Spleen (tissue), 13 donors: ENCODE measurements at places on chromosomes 16 and 17.
A peak's percentile ranks its signal among the peaks of the same experiment; 100 is the strongest.

GRCh38 chr17:8803531-8804420 lies 4.6 kb upstream of the MFSD6L start:
- DNase-seq: no peak

- no peak for DNase-seq
These were observed 83.8 kb downstream of the PMP22 start for GRCh38 chr17:15181333-15181732.

DNA sequence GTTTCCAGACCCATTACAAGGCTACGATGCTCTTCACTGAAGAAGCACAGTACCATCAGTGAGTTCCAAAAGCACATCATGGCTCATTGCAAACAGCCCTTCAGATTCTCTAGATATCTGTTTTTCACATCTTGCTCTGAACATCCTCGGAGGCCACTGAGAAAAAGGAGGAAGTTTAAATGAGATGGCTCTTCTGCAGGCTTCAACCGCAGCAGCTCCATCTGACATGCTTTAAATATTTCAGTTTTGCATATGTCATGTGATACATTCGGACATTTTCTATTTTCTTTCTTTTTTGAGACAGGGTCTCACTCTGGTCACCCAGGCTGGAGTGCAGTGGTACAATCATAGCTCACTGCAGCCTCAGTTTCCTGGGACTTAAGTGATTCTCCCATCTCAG lies 396.8 kb downstream of the NPIPA8 start:
- DNase-seq: no peak

DNA sequence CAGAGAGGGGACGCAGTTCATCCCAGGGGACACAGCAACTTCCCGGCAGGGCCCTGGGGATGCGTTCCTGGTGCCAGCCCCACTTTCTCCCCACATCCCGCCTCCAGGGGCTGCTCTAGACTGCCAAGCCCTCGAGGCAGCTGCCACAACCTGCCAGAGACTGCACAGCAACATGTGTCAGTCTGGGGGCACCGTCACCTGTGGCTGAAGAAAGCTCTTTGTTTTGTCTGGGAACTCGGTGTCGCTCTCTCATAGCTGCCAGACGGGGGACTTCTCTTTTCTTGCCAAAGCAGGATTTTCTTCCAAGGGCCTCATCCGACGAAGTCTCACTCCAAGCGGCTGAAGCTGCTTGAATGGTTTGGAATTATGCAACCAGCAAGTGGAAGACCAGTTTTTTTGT lies 43.7 kb downstream of the COTL1 start:
- DNase-seq: no peak

DNA sequence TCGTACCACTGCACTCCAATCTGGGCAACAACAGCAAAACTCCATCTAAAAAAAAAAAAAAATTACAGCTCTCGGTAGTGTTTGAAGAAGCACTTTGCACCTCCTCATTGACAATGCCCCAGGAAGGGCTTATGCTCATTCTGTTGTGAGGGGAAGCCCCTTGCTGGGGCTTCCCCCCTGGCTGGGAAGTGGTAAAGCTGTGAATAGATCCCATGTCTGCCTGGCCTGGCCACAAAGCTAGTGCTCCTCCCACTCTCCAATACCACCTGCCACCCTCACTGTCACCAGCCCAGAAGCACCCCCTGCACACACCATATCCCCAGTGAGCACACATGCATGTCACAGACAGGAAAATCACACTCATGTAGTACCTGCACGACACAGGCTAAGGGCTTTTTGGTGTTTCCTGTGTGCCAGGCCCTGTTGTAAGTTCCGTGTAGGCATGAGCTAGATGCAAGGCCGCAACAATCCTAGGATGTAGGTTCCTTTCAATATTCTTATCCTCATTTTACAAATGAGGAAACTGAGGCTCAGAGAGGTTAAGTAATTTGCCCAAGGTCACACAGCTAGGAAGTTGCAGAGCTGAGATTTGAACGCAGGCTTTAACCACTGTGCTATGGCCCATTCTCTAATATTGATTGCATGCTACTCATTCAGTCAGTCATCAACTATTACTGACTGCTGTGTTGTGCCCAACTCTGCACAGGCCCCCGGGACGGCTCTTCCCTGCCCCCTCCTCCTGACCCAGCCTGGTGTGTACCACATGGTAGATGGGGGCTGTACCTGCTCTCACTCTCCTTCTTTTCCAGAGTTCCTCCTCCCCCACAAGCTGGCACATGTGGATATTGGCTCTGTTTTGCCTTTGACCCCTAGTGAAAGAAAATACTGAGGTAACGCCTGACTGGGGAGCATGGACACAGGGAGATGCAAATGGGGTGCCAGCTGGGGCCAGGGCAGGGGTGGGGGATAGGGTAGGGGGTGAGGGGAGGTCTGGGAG lies 11.9 kb upstream of the COL1A1 start:
- DNase-seq: no peak

GRCh38 chr17:65088621-65089360 lies 32.3 kb upstream of the GNA13 start:
- DNase-seq: no peak

DNA sequence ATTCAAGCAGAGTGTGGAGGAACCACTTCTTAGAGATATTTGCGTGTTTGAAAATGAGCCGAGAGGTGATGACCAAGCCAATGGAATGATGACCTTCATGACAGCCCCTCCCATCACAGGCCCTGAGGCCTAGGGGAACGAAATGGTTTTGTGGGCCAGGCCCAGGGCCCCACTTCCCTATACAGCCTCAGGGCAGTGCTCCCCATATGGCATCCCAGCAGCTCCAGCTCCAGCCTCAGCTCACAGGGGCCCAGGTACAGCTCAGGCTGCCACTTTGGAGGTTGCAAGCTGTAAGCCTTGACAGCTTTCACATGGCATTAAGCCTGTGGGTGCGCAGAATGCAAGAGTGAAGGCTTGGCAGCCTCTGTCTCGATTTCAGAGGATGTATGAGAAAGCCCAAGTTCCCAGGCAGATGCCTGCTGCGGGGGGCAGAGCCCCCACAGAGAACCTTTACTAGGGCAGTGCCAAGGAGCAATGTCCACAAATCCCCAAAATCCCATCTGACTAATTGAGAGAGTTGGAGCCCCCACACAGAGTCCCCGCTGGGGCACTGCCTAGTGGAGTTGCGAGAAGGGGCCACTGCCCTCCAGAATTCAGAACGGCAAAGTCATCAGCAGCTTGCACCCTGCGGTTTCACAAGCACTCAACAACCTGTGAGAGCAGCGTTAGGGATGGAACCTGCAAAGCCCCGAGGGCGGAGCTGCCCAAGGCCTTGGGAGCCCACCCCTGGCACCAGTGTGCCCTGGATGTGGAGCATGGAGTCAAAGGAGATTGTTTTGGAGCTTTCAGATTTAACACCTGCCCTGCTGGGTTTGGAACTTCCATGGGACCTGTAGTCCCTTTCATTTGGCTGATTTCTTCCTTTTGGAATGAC lies 21.2 kb downstream of the CHMP6 start:
- DNase-seq: peak; percentile 52

- DNase-seq: no peak
These were observed 795 bp downstream of the KCTD13 start for GRCh38 chr16:29925105-29925756.

DNA sequence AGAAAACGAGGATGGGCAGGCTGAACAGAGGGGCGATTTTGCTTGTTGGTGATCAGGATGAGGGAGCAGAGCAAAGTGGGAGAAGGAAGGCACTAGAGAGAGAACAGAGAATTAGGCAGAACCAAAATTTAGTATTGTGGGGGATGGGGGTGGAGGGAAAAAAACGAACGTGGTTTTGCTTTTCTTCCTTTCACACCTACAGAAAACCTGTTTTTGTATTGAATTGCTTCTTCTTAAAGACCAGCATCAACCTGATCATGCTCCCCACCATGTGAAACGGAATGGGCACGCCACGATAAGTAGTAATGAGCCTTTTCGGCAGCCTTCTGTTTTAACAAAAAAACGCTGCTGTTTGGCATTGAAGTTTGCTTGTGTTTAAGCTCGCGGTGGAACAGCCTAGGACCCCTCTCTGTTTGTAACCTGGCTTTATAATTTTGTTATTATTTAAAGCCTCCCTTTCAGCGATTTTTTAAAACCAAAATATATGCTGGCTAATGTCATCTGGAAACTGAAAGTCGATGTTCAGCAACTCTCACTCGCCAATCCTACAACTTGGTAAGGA lies 36.8 kb downstream of the ERCC4 start:
- no peak for DNase-seq

DNA sequence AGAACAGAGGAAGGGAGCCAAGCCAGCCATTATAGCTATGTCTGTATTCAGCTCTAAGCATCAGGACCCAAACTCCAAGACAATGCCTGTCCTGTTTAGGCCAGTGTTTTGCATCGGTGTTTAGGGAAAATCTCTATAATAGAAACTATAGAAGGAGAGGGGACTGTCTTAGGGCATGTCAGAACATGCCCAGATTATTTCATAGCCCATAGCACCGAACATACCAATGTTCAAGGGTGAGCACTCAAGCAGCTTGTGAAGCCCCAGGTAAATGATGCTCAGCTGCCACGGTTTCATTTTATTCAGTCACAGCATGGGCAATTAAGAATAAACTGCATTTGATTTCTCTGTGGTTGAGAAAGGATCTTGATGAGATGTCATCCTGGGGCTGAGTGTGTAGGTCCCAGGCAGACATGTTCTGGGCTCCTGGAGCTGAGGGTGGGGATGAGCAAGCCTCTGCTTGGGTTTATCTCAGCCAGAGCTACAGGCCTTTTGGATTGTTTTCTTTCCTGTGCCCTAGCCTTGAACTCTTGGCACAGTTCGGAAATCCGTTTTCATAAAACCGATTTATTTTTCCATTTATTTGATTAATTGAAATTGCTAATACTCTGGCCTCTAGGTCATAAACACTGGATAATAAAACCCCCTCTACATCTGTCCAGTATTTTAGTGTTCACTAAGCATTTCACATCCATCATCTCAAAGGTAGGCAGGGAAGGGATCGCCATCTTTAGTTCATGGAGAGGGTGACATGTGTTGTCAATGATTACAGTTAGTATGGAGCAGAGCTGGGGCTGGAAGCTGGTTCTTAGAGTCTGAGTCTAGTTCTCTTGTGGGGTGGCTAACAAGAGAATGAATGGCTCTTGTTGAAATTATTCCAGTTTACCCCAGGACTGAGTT lies 290.7 kb upstream of the ASIC2 start:
- no peak for DNase-seq

GRCh38 chr16:25707982-25708583 lies 16.3 kb downstream of the HS3ST4 start:
- no peak for DNase-seq
